Naive B cell (primary cell): ENCODE measurements at places on chromosomes 4 and X.

DNA sequence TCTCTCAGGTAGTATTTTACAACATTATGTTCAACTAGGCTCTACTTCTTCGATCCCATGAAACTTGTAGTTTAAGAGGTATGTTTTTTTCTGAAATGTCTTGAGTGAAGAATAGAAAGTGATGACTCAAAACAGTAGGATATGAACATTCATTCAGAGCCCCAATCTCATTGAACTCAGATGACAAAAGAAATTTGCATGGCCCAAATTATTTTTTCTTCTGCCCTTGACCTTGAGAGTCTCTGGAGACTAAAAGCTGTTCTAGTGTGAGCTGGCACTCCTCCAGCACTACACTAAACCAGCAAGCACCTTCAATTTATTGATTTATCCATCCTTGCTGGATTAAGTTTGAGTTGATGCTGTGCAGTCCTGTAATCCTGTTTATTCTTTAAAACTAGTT lies 4.0 kb downstream of the DCLK2 start:
- H3K4me3 ChIP-seq, result peak overlapping the region; percentile 53
- H3K27me3 ChIP-seq, result no peaks in the 10 kb centered on the region
- no peak for DNase-seq
- no peak overlapping the region for H3K27ac ChIP-seq
- H3K4me1 ChIP-seq, result peaks cover 14% of the 10 kb centered on the region

GRCh38 chrX:13419918-13420317 lies 100.1 kb upstream of the ATXN3L start:
- DNase-seq, result no peak
- peak overlapping the region; percentile 59 for H3K4me3 ChIP-seq
- peaks cover 65% of the 10 kb centered on the region for H3K4me1 ChIP-seq
- H3K36me3 ChIP-seq, result peaks cover 7% of the 10 kb centered on the region
- no peaks in the 10 kb centered on the region for H3K27me3 ChIP-seq
- H3K27ac ChIP-seq, result peak overlapping the region; percentile 91

DNA sequence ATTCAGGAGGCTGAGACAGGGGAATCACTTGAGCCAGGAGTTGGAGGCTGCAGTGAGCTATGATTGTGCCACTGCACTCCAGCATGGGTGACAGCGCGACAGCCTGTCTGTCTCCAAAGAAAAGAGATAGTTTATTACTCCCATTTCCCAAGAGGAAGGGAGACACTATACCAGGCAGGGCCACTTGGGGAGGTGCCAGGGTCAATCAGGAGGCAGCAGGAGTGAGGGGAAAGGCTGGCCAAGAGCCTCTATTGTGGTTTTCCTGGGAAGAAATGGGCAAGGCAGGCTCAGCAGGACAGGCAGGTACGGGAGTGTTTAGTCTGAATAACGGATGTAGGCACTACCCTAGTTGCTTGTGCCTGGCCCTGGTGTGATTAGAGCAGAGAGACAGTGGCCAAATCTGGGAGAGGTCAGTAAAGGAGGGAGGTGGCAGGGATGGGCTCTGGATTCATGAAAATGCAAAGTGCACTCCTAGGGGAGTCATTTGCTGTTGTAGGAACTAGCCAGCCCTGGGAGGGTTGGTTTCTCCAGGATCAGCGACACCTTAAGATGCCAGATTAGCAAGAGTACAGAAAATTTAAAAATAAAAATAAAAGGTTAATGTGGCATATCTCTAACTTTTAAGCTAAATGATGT lies 20.2 kb upstream of the CDKN2AIP start:
- DNase-seq, result no peak
- no peak overlapping the region for H3K4me3 ChIP-seq
- peaks cover under 1% of the 10 kb centered on the region for H3K27me3 ChIP-seq
- H3K36me3 ChIP-seq, result no peaks in the 10 kb centered on the region

- DNase-seq, result no peak
- H3K27me3 ChIP-seq, result no peaks in the 10 kb centered on the region
- H3K27ac ChIP-seq, result no peak overlapping the region
- H3K4me1 ChIP-seq, result peaks cover 21% of the 10 kb centered on the region
Measured at GRCh38 chrX:39497702-39498265, 600.0 kb downstream of the BCOR start.

DNA sequence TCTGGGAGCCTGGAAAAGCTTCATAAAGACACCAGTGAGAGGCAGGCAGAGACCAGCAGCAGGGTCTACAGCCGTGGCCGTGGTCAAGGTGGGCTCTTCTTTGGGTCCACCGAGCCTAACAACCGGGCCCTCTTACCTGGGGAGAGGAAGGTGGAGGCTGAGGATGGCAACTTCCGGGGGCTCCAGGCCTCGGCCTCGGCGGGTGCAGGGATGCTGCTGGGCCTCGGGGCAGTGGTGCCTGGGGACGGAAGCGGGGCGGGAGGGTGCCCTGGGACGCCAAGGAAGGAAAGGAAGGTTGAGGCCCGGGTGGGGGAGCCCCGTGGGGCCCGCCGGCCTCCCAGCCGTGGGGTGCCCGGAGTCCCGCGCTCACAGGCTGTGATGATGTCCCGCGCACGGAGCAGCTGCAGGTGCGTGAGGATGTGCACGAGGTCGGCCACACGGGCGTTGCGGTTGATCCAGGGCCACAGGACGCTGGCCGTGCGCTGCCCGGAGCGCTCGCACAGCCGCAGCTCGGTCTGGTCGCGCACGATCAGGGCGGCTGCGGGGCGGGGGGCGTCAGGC lies 561 bp downstream of the IRAK1 start:
- H3K27ac ChIP-seq, result peak overlapping the region; percentile 94
- H3K4me3 ChIP-seq, result peak overlapping the region; percentile 93
- no peaks in the 10 kb centered on the region for H3K27me3 ChIP-seq

DNA sequence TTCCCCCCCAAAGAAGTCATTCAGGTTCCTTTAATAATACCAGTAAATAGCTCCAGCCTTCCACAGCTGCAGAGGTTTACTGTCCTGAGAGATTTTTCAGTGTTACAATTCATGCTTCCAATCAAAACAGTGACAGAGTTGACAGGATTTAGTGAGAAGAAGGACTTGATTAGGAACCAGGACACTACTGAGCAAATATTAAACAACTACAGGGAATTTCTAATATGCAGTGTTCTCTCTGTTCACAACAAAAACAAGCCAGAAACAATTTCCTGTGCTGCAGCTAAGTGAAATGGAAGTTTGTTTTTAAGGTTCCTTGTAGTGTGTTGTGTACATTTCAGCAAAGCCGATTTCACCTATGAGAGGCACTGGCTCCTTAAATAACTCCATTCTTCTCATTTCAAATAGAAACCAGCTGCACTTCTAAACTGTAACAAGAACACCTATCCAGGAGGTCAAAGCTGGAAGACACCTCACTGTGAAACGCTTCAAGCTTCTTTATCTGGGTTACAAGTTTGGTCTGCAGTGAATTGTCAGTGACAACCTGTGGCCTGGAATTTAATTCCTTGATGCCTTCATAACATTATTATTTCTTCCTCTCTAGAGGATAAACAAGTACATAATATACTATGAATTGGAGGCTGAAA lies 149.3 kb downstream of the RASL11B start:
- peaks cover 7% of the 10 kb centered on the region for H3K4me1 ChIP-seq
- H3K27ac ChIP-seq, result no peak overlapping the region
- no peak for DNase-seq
- H3K4me3 ChIP-seq, result no peak overlapping the region

GRCh38 chrX:38151441-38151840 lies 69.2 kb downstream of the SRPX start:
- H3K27ac ChIP-seq, result no peak overlapping the region
- no peaks in the 10 kb centered on the region for H3K36me3 ChIP-seq
- H3K27me3 ChIP-seq, result no peaks in the 10 kb centered on the region
- H3K4me3 ChIP-seq, result no peak overlapping the region

- H3K4me3 ChIP-seq, result peak overlapping the region; percentile 34
- DNase-seq, result no peak
- peak overlapping the region; percentile 84 for H3K27ac ChIP-seq
- H3K36me3 ChIP-seq, result peaks cover 8% of the 10 kb centered on the region
Measured at GRCh38 chr4:153531976-153532626, 65.9 kb downstream of the TMEM131L start.

DNA sequence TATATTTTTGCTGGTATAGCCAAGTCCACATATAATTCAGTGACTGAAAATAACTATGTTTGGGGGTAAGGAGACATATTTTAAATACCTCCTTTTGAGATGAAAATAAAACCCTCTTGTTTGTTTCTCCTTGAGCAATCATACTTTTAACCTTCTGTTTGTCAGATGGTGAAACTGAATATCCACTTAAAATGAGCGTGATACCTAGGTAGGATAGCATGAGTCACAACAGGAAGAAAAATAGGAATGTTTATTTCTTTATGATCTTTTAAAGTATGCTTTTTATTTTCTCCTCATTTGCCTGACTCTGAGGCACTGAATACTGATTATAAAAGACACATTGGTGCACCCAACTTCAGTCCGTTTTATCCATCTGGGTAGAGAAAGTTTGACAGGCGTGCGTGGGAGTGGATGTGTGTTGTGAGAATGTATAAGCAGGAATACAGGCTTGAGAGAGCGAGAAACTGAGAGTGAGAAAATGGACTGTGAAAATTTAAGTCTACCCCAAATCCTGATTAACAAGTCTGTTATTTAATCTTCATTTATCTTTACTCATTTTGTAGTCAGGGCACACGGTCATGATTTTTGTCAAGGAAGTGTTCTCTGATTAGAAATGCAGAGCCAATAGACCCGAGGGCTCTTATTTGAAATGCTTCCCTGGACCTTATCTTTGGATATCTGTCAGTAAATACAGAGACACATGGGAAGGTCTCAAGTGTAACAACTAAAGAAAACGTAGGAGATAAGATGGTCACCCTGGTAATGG lies 62.1 kb upstream of the ANTXR2 start:
- no peak overlapping the region for H3K4me3 ChIP-seq
- no peak for DNase-seq
- peaks cover 26% of the 10 kb centered on the region for H3K4me1 ChIP-seq
- no peak overlapping the region for H3K27ac ChIP-seq
- H3K27me3 ChIP-seq, result no peaks in the 10 kb centered on the region
- no peaks in the 10 kb centered on the region for H3K36me3 ChIP-seq

GRCh38 chr4:61212788-61213187 lies 12.7 kb downstream of the ADGRL3 start:
- no peak overlapping the region for H3K4me3 ChIP-seq
- H3K4me1 ChIP-seq, result no peaks in the 10 kb centered on the region
- no peak for DNase-seq

- H3K36me3 ChIP-seq, result no peaks in the 10 kb centered on the region
- H3K4me1 ChIP-seq, result peaks cover 23% of the 10 kb centered on the region
- H3K27ac ChIP-seq, result peak overlapping the region; percentile 8
- H3K4me3 ChIP-seq, result peak overlapping the region; percentile 79
- H3K27me3 ChIP-seq, result no peaks in the 10 kb centered on the region
- peak; percentile 48 for DNase-seq
Measured at GRCh38 chr4:171629182-171629581, 184.0 kb upstream of the GALNTL6 start.
